ENCODE measurements at places on chromosomes 11 and 22.

DNA sequence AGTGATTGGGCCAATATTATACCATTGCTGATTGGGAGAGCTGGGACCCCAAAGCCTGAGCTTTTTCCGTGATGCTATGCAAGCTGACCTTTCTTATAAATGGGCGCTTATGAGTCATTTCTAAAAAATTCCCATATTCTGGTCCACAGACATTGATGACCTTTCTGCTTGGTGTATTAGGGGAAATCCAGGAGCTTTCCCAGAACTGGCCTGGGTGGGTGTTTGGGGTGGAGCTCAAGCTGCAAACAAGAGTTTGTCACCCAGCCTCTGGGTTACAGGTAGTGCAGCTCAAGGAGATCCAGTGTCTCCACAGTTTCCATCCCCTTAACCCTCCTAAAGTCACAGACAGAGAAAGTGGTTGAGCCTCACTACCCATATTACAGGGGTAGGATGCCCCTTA, 67.7 kb downstream of the CCDC81 start:
- no peak for DNase-seq

DNA sequence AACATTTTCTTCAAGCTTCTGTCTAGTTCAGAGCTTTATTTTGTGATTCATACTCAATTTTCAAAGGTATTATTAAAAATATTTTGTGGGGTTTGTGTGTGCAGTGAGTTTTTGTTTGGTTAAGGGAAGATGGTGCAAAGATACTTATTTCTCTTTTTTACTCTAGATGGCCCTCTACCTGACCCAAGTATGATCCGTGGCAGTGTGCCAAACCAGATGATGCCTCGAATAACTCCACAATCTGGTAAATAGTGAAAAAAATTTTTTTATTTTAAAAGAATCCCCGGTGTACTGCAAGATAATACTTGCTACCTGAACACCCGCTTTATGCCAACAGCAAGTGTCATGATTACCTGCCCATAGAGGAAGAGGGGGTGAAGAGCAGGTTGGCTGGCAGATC, 54.2 kb downstream of the EP300 start:
- DNase-seq, result no peak

- DNase-seq, result no peak
Measured at GRCh38 chr11:29353833-29354232, 663.0 kb downstream of the KCNA4 start.

- peak; percentile 76 for DNase-seq
Measured at GRCh38 chr22:50250555-50251476, at the start of gene HDAC10. TSS of gene HDAC10 (minus strand) at chr22:50251265. CDS start at chr22:50251032, 233 bp downstream.

DNA sequence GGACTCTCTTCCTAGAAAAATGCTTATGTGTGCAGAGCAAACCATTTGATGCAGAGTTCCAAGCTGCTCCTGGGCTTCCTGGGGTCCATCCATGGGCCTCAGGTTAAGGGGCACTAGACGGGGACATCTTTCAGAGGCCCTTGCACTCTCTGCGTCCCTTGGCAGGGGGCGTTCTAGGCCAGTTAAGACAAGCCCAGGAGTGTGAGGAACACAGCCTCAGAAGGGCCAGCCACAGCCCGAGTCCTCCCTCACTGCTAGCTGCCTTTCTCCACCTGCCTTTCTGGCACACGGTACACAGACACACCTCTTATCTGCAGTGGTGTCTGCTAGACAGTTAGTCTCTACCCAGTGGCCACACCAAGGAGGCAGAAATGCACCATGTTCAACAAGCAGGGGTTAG, 18.0 kb upstream of the BID start:
- no peak for DNase-seq

- DNase-seq, result peak; percentile 97
Measured at GRCh38 chr11:80593648-80594374, 1153.0 kb upstream of the TENM4 start.

GRCh38 chr22:35353318-35353717, 27.6 kb upstream of the HMOX1 start:
- no peak for DNase-seq

DNA sequence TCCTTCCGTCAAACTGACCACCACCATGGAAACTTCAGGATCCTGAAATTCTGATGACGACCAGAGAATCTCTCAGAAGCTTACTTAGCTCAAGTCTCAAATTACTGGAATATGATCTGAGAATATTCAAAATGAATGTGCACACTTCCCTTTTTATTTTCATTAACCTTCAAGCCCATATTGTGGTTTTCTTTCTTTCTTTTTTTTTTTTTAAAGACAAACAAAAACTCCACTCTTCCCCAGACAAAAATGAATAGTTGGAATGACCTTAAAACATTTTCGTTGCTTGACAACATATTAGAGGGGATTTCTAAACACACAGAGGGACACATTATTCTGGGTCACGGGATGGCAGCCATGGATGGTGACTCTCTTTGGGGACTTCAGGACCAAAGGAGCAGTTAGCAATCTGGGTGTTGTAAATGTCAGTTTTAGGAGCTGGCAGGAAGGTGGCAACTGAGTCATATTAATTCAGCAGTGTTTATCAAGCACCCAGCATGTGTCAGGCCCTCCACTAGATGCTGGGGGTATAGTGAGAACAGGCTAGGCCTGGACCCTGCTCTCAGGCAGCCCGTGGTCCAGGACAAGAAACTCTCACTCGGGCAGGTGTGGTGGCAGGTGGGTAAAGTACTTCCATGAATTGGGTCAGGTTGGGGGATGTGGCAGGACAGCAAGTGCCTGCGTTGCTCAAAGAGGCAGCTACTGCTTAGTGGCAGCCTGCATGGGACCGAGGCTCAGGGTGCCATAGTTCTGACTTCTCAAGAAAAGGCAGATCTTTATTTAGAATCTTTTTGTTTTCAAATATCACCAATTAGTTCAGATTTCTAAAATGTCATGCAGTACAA, 126.1 kb downstream of the HIPK3 start:
- no peak for DNase-seq

GRCh38 chr22:42976217-42976933, 38.6 kb downstream of the PACSIN2 start:
- no peak for DNase-seq
